NAMALWA (cell line): ENCODE measurements at places on chromosomes 6 and 20.

DNA sequence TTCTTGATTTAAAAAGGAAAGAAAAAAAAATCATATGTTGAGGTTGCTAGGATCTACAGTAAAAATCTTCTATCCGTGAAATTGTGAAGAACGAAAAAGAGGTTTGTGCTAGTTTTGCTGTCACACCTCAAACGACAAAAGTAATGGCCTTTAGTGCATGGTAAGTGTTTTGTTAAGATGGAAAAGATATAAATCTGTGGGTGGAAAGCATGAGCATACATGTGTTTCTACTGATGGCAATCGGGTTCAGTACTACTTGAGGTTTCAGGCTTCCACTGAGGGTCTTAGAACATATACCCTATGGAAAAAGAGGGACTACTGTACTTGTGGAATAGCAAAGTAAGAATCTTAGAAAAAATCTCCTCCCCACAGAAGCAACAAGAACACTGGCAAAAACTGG, 58.0 kb downstream of the AHI1 start:
- DNase-seq: no peak

DNA sequence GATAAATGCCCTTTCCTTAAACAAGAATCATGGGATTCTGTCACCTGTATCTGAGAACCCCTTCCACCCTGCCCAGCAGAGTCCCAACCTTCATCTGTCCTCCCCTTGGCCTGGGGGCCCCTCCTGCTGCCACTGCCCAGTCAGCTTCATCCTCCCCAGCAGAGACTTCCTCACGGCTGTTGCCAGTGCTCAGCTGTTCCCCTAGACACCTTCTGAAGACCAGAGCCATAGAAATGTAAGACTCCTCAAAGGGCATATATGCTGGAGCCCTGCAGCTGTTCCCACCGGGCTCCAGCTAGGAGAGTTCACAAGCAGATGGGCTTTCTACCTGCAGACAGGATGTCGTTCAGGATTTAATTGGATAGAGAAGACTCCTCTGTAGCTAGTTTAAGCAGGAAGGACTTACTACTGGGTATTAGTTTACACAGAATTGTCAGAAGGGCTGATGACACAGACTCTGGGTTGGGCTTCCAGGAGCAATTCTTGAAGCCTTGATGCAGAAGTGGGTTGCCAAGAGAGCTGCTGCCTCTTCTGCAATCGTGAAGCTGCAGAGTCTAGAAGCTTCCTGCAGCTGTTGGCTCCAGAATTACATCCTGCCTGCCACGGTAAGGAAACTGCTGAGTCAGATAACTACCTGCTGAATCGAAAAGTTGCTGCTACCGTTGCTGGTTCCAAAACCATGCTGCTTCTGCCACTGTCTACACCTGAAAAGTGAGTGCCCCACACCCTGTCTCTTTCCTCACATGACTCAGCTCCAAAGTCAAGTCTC, 57.1 kb upstream of the MLN start:
- DNase-seq: no peak

DNA sequence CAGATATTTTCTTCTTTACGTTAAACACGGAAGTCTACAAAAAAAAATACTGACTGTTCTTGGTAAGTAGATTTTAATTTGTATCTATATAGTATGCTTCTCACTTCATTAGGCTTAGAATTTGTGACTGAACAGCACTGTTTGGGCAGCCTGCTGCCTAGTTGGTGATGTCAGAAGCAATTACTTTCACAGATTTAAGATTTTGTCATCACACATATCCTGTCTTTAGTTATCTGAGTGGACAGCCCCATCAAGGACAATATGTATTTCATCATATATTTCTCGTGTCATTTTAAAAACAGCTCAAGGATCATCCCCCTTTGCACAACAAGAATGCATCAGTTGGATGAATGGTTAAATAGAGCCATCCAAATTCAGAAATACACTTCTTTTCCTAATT, 338.4 kb upstream of the CITED2 start:
- DNase-seq: no peak

DNA sequence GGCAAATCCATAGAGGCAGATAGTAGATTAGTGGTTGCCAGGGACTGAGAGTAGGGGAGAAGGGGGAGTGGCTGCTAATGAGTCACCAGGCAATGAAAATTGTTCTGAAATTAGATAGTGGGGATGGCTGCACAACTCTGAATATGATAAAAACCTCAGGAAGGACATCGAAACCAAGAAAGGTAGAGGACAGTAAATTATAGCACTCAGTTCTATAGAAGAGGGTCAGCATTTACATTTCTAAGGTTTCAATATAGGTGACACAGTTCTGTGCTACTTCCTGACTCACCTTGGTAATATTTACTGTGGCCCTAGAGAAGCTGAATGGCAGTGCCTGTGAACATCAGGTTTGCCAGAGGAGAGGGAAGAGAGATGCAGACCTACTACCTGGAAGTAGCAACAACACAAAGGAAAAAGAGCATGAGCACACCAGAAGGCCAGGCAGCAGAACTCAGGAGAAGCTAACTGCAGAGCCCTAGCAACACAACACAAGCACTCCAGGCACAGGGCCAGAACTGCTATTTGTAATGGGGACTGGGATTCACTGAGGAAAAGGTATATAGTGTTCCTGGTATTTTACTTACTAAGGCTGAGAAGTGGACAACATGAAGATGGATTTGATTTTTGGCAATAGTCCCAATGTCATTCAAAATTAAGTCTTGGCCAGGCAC, 75.9 kb downstream of the PLCG1 start:
- no peak for DNase-seq

DNA sequence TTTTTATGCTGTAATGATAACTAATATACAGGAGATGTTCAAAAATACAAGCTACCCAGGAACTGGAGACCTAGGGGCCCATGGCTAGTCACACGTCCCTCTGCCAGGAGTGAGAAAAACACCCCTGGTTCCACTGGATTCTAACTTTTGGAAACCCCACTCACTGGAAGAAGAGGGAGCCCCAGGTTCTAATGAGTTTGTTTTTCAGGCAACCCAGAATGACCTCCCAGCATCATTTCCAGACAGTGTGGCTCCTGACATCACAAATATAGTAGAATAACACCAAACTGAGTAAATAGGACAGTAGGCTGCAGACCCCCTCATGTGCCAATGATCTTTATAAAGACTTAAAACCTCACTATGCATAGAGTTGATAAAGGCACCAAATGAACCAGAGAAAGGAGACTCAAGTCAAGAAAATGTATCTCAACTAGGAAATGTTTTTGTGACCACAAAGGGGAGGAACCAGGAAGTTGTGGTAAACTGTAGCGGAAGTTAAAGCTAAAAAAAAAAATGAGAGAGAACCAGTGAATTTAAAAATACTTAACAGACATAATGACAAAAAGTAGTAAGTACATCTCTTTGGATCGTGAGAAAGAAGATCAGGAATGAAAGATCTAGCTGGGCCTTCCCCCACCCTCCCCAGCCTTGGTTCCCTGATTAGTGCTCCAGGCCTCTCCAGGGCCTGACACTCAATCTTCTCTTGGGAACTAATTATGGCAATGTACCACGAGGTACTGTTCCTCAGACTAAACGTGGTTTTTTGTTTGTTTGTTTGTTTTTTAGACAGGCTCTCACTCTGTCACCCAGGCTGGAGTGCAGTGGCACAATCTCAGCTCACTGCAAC, 19.8 kb downstream of the HLA-E start:
- peak; percentile 78 for DNase-seq

DNA sequence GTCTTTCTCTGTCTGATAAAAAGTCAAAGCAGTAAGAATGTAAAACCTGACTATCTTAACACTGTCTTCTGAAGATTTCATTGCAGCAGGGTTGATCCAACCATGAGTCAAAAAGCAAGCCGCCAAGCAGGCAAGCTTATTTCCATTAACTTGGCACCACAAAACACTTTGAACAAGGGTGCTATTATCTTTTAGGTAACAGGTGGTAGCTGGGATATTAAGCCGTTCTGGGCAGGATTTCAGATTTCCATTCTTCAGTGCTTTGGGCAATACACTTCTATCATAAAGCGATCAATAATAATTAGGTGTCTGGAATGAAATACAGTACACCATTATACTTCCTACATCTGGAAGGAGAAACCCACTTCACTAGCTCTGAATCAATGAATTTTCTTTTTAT, 181.9 kb downstream of the TBC1D7 start:
- DNase-seq: no peak

GRCh38 chr6:14320332-14320731, 202.8 kb downstream of the CD83 start:
- no peak for DNase-seq

DNA sequence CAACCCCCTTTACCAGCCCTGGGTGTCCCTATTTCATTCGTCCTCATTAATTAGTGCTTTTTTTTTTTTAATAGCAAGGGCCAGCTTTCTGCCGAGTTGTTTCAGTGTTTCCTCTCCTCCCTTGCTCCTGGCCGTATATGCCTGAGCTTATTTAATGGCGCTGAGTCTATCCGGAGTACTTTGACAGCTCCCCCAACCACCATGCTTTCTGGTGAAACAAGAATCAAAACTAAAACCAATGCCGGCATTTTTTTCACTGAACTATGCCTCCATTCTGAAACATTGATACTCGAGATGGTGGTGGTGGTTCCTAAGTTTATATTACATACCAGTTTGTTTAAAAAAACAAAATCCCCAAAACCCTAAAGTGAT, 1.2 kb downstream of the DCBLD1 start:
- DNase-seq: no peak
